Activated CD4-positive, alpha-beta memory T cell treated with anti-CD3 and anti-CD28 coated beads, Interleukin-2, amount 10 ng/mL, durations not matched to agents 7 days and 5 days (primary cell): ENCODE measurements at places on chromosomes 12 and 14. TPM values are rescaled to one million over a fixed set of nuclear protein-coding genes. Genes with fewer than 3 reads are reported as not detected.

DNA sequence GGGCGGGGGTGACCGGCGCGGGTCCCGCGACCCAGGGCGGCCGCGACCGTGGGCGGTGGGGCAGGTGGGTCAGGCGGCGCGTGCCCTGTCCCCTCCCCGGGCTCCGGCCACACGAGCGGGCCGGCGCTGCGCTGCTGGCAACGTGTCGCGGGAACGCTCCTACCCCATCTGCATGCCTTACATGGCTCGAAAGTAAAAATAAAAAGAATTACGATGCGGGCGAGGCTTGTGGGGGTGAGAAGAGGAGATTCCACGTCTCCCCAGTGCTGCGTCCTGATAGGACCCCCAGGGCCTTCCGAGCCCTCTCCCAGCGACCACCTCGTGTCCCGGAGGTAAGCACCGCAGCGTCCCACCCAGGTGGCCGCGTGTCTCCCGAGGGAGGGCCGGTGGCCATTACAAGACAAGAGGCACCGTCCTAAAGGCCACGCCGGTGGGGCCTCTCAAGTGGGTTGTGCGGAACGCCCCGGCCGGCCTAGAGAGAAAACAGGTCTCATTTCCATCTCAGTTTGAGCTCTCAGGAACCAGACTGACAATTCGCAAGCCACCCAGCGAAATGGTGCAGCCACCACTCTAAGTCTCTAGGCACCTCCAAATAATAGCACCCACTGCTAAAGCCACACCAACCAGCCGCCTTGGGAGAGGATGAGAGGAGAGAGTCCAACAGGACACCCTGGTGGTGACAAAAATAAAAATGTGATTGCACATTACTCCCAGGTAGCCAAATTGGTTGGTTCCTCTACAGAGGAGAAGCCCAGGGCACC, 612 bp upstream of the FOXN3 start:
- peak; percentile 69 for DNase-seq

DNA sequence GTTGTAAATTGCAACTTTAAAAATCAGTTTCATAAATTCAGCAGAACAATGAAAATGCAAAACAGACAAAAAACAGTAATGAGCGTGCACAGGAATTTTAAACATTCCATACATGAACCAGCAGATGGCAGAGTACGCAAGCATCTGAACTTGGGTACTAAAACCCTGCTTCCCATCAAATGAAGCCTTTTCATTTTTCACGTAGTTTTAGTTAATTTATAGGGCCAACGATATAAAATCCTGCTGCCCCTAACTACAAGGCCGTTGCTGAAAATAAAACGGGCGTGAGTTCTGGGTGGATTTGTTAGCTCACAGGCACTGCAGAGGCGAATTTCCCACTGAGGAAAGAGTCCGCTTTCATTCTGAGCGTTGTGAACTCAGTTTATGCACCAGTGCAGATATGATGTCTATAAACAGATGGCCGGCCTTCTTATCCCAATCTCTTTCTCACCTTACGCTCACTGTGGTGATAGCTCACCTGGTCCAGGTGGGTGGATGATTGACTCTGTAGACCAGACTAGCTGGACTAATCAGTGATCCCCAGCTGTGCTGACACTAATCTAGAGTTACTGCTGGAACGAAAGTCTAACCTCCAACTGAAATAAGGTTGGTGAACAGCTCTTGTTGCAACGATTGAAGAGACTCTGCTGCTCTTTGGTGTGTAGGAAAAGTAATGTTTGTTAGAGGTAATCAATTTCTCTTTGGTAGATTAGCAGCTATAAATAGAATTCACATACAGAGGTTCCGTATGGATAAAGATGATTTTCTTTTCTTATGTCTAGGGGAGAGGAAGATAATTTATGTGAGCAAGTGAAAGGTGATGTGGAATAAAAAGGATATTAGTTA, 89.2 kb downstream of the PDZRN4 start:
- no peak for DNase-seq

DNA sequence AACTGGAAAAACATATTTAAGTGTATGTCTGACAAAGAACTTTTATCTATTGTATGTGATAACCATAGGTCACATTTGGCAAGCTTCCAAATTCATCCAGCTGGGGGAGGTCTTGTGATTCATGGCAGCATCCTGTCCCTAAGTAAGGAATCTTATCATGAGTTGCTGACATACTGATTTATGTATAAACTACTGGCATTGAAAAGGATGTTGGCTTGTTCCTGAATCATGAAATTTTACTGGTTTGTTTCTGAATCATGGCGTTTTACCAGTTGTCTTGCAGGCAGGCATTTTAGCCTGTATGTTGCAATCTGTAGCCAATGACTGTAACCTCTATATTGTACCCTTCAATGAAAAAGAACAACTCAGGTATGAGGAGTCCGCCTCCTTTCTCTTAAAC, 244.8 kb downstream of the IPO8 start:
- no peak for DNase-seq

Gene FSCB
- not detected for total RNA-seq

- DNase-seq, result no peak
Measured at GRCh38 chr12:56223571-56224101, 506 bp upstream of the NABP2 start.

GRCh38 chr12:27198036-27198435, 46.0 kb upstream of the STK38L start:
- DNase-seq, result no peak

DNA sequence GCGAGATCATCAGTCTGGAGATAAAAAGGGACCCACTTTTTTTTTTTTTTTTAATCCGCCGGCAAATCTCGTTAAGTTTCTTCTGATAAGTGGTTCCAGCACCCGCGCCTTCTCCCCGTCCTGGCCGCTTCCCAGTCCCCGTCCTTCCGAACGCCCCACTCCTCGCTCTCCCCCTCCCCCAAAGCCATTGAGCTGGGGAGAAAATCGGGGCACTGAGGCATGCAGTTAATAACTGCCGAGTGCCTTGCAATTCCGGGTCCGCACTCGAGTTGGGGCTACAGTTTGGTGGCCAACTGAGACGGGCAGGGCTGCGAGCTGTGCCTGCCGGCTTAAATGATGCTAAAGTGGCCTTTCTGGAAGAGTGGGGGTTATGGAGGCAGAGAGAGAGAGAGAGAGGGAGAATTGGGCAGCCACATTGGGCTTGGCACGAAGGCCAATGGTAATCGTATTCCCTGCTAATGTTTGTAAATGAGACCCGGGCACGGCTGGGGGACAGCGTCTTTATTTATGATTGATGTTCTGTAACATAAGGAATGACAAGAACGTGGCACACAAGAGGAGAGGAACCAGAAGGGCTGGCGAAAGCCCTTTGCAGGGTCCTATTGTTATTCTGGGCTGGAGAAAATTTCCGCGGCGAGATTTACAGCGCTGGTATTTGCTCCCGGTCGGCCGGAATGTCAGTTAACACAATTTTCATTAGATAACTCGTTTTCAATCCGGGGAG, 115.4 kb upstream of the MYL2 start:
- no peak for DNase-seq

DNA sequence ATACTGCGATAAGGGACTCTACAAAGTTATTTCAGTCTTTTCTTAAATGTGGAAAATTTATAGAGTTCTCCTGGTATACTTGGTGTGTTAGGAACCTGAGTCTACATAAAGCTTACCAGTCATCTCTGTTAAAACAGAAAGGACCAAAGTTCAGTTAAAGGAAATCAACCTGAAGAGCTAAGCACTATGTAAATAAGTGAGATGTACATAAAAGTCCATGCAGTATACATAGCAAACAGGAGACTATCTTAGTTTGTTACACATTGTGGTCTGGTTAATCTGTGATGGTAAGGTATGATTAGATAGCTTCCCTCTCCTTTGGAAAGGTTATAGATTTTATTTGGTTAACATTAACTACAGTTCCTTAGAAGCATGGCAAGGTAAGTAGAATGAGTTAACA, 75.9 kb downstream of the ATP2B1 start:
- DNase-seq, result no peak

Gene CCND2
- total RNA-seq, result 389 TPM

- no peak for DNase-seq
Measured at GRCh38 chr12:59429766-59430165, 166.1 kb upstream of the SLC16A7 start.

DNA sequence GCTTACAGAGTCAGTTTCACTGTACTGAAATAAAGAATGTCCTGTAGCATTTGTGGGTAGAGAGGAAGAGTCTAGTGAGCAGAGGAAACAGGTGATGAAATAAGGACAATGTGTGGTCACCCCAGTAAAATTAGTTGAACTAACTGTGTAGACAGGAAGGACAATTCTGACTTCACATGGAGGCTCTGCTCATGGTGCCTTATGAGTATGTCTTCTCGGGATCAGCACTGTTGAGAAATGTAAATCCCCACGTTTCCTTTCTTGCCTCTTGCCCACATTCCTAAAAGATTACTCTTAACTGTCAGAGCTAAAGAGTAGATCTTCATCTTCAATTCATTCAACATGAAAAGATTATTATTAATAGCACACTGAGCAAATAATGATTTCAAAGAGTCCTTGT, 113.2 kb upstream of the FLRT2 start:
- no peak for DNase-seq

- DNase-seq, result no peak
Measured at GRCh38 chr12:21941506-21942376, 515 bp upstream of the ABCC9 start.

DNA sequence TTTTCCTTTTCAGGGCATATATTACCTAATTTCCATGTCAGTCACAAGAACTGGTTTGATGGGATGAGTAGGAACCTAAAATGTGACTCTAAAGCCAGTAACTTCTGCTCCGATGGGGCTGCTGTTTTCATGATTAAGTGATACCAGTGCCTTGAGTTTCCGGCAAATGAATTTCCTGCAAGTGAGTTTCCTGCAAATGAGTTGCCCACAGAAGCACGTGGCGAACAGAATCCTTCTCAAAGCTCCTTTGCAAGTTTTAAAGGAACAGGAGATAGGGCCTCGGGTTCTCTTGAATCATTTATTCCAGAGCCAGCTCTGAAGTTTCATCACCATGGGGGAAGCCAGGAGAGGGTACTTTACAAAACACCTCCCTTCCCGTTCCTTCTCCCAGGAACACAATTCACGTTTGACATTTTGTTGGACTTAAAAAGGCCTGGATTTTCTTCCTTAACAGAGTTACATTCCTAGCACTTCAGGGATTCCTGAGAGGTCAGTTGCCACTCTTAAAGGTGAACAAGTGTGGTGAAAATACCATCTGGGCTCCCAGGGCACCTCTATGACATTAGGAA, 2.2 kb upstream of the PPTC7 start:
- DNase-seq, result peak; percentile 57

- DNase-seq, result no peak
Measured at GRCh38 chr14:79016828-79017505, 846.8 kb downstream of the NRXN3 start.

DNA sequence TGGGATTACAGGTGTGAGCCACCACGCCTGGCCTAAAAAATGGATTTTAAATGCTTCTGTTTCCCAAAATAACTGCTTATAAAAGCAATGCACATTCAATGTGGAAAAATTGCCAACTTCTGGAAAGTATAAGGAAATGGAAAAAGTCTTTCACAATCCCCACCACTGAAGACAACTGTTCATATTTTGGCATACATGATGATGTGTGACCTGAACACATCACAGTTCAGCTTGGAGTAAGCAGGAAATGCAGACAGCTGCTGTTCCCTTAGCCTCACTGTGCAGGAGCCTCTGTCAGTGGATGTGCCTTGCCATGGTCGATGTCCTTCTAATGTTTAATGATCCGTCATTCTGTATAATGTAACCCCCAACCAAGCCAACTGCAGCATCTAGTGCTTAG, 5.2 kb downstream of the MTERF2 start:
- no peak for DNase-seq

Gene KRT7
- 9.3 TPM for total RNA-seq

Gene NRL
- total RNA-seq, result 2.1 TPM

DNA sequence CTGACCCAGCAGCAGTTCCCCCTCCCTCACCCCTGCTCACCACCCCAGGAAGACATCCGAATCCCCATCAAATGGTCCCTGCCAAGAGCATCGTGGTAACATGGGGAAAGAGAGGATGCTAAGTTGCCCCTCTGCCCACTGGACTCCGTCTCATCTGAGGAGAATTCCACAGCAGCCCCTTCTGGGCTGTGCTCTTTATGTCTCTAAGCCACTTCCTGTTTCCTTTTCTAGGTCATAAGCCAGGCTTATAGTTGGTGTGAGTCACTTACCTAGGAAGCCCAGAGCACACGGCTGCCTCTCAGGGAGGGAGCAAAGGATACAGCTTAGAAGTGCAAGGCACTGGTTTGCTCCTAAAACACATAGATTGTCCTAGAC, 76.0 kb downstream of the VCPKMT start:
- peak; percentile 55 for DNase-seq

Gene ZNF891
- total RNA-seq, result 1.6 TPM
